ENCODE measurements at places on chromosomes 1 and 21. TPM values are rescaled to one million over a fixed set of nuclear protein-coding genes. Genes with fewer than 3 reads are reported as not detected.

GRCh38 chr1:32962248-32962896 lies 2.2 kb downstream of the RNF19B start:
- no peaks in the 10 kb centered on the region for H3K27me3 ChIP-seq
- H3K27ac ChIP-seq: peak overlapping the region; percentile 98
- peak overlapping the region; percentile 97 for H3K4me3 ChIP-seq
- DNase-seq: no peak
- peaks cover 59% of the 10 kb centered on the region for H3K4me1 ChIP-seq
- H3K36me3 ChIP-seq: no peaks in the 10 kb centered on the region

- no peak overlapping the region for H3K27ac ChIP-seq
- DNase-seq: no peak
- no peaks in the 10 kb centered on the region for H3K36me3 ChIP-seq
- no peaks in the 10 kb centered on the region for H3K27me3 ChIP-seq
- H3K4me1 ChIP-seq: no peaks in the 10 kb centered on the region
Measured at GRCh38 chr1:19000065-19000464, 43.6 kb upstream of the IFFO2 start.

The CHRNB2 gene
- total RNA-seq: 0.32 TPM

The OLIG1 gene
- 0.69 TPM for total RNA-seq

The PCSK9 gene
- total RNA-seq: not detected

DNA sequence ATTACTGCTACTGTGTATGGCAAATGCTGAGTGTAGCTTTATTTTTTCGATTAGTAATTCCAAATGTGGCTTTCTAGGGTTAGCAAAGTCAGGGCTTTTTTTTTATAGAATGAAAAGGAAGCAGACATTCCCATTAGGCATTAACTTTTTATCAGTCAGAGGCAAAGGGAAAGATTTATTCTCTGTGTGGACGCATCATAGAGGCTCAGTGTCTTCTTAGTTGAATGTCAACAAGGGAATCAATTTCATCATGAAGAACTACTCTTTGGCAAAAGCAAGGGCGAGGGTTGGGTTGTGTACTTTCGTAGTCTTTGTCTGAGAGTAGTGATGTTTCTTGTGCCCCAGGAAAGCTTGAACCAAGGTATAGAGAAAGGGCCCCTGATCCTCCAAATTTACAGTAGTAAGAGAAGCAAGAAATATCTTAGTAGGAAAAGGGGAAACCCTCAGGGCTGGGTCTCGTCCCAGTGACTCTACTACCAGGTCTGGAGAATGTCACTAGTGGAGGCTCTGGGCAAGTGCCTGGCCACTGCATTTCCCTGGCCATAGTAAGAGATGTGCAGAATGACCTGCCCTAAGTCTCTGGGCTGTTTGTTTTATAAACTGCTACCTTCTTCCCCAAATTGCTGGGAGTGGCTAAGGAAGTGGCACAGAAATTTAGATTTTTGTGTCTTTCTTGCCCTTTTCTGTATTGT lies 30.0 kb upstream of the MACF1 start:
- H3K36me3 ChIP-seq: no peaks in the 10 kb centered on the region
- peaks cover 13% of the 10 kb centered on the region for H3K4me1 ChIP-seq
- no peak for DNase-seq
- no peak overlapping the region for H3K4me3 ChIP-seq
